ENCODE measurements at places on chromosomes 12 and 14.

GRCh38 chr14:76993752-76994151, 34.8 kb downstream of the IRF2BPL start:
- no peak for DNase-seq

- DNase-seq, result peak; percentile 32
These were observed 148.7 kb downstream of the BCL11B start for GRCh38 chr14:99123208-99123870.

- DNase-seq, result no peak
These were observed 74.6 kb downstream of the AKAP6 start for GRCh38 chr14:32403688-32404087.

DNA sequence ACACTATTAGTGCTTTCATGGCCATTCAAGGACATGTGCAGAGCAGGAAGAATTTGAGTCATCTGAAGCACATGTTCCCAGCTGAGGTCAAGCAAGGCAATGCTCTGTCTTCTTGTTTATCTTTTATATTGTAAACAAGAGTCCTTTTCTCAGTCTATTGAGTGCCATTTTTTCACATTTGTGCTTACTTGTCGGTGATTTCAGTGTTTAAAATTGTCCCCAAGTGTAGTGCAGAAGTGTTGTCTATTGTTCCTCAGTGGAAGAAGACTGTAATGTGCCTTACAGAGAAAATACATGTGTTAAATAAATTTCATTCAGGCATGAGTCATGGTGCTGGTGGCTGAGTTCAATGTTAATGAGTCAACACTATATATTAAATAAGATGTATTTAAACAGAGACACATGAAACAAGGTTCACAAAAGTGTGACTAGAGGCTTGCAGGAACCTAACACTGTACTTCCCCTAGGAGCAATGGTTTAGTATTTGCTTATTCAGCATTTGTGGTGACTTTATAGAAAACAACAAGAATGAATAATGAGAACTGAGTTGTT, 391.1 kb downstream of the LRIG3 start:
- no peak for DNase-seq

DNA sequence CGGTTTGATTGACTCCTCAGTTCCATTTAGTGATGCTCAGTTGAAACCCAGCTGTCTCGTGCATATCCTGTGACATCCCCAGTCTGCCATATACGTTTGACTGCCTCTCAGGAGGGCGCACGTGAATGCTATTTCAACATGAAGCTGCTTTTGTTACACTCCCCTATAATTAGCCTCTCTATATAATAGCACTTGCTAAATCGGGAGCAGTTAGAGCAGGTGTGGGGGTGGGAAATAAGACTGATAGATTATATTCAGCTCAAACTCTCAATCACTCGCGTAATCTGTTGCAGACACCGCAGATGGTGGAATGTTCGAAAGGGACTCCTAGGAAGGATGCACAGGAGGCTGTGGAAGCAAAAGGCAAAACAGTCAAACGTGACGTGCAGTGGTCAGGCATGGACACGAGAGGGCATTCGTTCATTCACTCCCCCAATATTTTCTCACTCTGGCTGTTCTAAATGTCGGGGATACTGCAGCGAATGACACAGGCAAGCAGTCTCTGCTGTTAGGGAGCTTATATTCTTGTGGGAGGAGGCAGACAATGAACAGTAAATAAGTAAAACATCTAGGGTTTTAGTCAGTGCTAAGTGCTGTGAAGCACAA, 29.8 kb downstream of the KCNA1 start:
- DNase-seq, result no peak

DNA sequence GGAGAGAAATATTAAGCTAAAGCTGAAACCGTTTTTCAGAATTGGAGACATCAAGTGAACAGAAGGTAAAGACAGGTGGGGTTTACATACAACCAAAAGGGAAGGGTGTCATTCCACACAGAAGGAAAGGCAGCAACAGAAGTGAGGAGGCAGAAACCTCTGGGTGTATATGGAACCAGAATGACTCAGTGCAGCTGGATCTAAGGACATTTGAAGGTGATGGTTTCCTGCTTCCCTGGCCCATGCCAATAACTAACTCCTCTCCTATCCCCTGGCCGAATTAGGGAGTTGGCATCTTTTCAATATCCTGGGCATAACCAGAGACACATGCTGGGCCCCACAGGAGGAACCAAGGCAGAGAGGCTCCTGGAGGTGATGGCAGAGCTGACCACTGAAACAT, 8.4 kb downstream of the NCKAP5L start:
- DNase-seq, result no peak
